ENCODE measurements at places on chromosomes 7 and 10.

DNA sequence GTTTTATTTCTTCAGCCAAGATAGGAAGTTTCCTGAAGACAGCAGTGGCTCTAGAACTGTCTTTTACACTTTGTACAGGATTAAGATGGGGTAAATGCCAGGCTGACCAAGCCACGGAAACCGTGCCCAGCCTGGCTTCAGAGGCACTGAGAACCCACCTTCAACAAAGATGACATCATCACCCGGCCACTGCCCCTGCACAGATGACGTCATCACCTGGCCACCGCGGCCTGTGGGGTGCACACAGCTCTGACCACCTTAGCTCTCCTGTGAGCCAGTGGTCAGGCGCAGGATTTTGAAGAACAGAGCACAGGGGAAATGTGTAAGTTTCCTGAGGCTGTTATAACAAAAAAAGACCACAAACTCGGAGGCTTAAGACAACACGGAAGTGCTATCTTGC lies 486.4 kb upstream of the MKI67 start:
- DNase-seq: no peak

DNA sequence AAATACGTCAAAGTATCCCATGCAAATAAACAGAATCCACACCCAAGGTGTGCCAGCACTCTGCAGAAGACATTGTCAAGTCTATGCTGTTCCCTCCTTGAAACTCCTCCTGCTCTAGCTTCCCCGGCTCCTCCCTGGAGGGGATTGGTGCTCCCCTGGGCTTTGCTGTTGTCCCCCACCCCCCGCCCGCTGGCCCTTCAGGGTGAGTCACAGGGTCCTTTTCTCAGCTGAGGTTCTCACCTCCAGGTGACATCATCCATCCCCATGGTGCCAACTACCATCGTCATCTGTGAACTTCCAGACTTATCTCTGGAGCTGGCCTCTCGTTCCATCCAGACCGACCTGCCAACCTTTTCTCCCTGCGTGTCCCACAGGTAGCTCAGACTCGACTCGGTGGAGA lies 77.0 kb downstream of the ITIH5 start:
- no peak for DNase-seq

DNA sequence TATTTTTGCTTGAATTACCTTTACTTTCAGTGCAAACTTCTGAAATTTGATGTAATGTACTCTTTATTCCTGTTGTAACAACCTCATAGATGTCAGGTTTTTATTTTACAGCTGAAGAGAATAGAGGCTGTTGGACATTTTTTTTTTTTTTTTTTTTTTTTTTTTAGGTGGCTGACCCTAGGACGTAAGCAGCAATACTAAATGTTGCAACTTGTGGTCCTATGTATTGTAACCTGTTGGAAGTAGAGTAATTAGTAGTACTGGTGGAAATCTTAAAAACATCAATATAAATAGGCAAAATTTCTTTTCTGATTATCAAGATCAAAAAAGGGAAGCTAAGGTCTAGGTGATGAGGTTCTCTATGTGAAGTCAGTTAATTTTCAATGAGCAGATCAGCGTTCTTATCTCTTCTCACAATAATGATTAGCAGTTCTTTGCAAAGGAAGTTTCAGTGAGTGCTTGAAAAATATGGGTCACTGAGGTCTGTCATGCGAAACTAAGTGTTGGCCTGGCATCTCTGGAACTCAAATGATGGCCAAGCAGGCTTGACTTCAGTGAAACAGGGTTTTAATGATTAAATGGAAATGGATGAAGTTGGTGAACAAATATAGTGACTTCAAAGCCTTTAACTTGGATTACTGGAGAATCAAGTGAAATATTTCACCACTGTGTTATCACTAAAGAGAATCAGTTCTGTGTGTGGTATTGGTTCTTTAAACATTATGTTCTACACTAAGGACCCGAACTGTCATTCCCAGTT lies 42.7 kb downstream of the BICC1 start:
- DNase-seq: peak; percentile 18

GRCh38 chr10:12214763-12215218 lies 18.8 kb downstream of the CDC123 start:
- peak; percentile 40 for DNase-seq

DNA sequence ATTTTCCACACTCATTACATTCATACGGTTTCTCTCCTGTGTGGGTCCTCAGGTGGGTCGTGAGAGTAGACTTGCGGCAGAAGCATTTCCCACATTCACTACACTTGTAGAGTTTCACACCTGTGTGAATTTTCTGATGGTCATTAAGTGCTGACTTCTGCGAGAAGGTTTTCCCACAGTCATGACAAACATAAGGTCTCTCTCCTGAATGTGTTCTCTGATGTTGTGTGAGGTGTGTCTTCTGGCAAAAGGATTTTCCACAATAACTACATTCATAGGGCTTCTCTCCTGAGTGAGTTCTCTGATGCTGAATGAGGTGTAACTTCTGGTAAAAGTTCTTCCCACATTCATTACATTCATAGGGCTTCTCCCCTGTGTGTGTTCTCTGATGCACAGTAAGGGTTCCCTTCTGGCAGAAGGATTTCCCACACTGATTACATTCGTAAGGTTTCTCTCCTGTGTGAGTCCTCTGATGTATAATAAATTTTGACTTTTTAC lies 15.1 kb downstream of the ZNF12 start:
- DNase-seq: no peak

DNA sequence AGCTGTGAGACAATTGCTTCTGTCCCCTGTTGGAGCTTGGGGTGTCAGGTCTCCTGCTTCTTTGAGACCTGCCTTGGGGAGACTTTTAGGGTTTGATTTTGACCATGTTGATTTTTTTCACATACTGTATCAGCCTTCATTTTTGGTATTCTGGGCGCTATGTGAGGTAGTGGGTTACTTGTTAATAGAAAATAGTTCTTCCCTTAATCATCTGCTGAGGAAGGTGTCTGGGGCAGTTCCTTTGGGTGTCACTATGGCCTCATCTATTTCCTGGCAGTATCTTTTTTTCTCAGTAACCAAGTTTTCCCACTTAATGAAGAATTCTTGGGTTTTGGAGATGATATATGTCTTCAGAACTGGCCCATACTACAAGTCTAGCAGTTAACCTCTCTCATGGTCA lies 4.6 kb upstream of the NOLC1 start:
- no peak for DNase-seq

DNA sequence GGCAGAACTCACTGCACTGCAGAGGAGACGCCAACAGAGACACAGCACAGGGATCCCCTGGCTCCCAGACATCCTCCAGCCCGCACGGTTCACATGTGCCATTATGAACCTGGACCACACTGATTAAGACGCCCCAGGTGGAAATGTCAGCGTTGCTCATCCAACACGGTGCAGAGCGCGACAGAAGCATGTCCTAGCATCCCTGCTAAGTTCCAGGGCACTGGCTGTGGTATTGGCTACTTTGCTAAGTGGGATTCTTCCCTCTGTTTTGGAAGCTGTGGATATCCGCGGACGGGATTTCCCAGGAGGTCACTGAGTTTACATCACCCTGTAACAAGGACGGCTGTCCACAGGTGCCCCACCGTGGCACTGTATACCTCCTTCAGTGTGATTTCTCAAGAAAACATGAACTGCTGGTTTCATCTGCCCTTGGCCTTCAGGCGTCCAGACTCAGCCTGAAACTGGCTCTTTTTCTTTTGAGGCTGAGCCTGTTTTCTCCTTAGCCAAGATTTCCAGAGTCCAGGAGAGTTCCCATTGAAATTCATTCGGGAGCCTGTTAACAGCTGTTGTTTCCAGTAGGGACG lies 324.0 kb downstream of the WDR37 start:
- no peak for DNase-seq

DNA sequence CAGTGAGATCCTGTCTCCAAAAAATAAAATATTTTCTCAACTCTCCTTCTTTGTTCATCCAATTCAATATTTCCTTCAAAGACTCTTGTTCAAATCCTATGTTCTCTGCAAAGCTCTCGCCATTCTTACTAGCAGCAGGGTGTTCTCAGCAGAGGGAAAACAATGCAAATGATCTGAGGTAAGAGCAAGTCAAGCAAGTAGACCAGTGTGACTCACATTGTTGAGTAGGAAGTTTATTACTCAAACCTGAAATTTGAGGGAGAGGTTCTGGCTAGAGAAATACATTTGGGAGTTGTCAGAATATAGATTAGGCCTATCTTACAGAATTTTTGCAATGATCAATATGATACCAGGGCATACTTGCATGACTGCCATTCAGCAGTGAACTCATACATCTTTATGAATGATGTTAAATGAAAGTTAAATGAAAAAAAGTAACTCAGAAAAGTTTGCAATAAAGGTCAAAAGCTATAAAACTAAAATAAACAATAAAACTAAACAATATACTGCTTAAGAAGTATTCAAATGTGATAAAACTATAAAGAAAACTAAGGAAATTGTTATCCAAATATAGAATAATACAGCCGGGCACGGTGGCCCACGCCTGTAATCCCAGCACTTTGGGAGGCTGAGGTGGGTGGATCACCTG lies 5.8 kb downstream of the IDE start:
- no peak for DNase-seq

DNA sequence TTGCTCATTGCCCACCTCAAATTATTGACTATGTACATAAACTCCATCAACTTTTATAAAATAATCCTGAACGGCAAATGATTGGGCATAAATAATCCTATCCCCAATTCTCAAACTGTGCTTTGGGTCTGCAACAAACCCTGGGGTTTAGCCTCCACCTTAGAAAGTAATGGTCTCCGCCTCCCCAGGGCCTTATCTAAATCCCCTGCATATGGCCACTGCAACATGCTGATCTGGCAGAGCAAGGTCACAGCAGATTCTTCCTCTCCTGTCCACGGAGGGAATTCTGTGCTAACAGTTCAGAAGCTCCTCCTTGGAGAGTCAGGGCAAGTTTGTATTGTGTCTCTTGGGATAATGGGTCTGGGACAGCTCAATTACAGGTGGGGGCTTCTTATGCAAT lies 18.4 kb downstream of the FXYD4 start:
- DNase-seq: no peak

DNA sequence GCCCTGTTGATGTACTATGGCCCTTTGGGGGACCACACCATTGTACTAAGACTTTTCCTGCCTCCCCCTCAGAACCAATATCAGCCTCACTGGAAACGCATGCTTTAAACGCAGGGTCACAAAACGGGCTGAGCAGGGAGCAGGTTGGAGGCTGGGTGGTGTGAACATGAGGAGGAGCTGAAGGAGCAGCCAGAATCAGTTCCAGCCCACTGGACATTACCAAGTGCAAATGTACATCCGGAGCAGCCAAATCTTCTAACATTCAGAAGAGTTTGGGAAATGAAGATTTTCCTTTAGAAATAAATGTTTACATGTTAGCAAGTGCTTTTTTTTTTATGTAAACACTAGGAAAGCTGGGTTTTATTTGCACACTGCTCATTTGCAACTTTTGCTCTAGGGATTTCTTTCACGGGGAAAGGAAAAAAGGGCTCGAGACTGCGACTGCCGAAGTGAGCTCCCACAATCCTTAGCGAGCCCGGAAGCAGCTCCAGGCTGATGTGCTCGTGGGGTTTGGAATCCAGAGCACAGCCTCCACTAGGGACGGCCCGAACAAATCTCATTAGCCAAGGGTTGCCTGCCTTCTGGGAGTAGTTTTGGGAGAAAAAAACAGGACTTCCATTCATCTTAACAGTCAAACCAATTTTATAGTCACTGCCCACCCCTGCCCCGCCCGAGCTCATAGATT lies 108.0 kb upstream of the YAE1 start:
- no peak for DNase-seq

DNA sequence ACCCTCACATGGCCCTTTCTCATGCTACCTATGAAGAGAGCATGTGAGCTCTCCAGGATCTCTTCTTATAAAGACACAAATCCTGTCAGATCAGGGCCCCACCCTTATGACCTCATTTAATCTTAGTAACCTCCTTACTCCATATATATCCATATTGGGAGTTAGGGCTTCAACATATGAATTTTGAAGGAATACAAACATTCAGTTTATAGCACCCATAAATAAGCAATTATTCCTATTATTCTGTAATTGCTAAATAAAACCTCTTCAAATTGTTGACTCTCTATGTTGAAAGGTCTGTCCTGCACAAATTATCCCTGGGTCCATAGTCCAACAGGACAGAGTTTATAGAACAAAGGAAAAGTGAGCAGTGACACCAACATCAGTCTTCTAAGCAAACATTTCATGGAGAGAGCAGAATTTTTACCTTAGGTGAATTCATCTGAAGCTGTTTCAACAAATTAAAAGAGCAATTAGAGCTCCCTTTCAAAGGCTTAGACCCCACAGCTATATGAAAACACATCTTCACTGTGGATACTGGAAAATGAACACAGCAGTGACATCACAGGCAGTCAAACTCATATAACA lies 12.2 kb downstream of the DOCK4 start:
- DNase-seq: no peak

DNA sequence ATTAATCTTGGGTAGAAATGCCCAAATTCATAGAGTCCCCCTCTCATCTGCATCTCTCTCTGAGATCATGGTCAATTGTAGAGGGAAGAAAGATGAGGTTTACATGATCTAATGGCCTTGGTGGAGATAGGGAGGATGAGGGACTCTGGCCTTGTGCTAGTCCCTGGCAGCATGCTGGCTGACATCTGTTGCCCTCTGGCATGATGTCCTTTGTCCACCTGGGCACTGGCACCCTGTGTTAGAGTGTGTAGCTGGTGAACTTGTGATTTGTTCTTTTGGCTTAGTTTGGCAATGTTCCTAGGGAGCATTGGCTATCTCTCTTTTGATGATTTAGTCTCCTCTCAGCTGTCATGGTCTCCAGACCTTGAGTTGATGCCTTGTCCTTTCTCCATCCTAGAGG lies 103.2 kb downstream of the DYNC1I1 start:
- no peak for DNase-seq

GRCh38 chr7:91541641-91542040 lies 277.4 kb downstream of the FZD1 start:
- no peak for DNase-seq

DNA sequence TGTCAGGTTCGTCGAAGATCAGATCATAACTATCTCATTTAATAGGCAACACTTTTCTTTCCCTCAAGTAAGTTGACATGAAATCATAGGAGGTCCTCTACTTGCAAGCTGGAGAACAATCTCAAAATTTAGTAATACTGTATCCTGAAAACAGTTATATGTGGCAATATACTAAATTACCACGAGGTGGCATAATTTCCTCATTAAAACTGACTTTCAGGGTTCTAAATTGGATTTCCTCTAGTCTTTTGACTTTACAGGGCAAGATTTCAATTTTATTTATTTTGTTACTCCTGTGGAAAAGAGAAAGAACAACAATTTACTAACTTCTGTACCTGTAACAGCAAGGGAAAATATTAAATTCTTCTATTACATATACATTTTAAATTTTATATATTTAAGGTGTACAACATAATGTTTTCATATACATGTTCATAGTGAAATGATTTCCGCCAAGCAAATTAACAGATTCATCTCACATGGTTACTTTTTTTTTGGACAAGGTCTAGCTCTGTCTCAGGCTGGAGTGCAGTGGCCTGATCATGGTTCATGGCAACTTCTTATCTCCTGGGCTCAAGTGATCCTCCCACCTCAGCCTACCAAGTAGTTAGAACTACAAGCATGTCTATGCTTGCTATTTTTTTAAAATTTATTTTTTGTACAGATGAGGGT lies 53.4 kb upstream of the CYP2C18 start:
- peak; percentile 36 for DNase-seq

DNA sequence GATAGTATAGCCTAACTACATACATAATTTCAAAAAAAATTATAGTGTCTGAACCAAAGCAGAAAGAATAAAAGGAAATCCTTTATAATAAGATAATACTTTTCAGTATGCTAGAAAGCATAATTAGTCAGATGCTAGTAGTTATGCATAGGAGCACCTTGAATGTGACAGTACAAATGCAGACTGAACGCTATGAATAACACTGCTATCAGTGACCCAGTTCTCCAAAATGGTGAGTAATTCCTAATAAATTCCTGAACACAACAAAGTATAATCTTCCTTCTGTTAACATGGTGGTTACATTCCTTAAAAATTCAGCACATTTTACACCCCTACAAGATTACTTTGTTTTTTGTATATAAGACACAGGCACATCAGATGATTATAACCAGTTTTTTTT lies 1.2 kb upstream of the CHPF2 start:
- no peak for DNase-seq
